HCT116 (cell line): ENCODE measurements at places on chromosomes 3 and 15. TPM values are rescaled to one million over a fixed set of nuclear protein-coding genes. Genes with fewer than 3 reads are reported as not detected.

GRCh38 chr15:37015035-37015434 lies 85.3 kb downstream of the MEIS2 start:
- H3K4me3 ChIP-seq: no peak overlapping the region
- H3K36me3 ChIP-seq: no peaks in the 10 kb centered on the region
- no peak for DNase-seq
- no peaks in the 10 kb centered on the region for H3K4me1 ChIP-seq
- H3K27ac ChIP-seq: no peak overlapping the region
- H3K27me3 ChIP-seq: no peaks in the 10 kb centered on the region

- no peak overlapping the region for H3K27ac ChIP-seq
- H3K27me3 ChIP-seq: no peaks in the 10 kb centered on the region
- no peak for DNase-seq
- H3K36me3 ChIP-seq: peaks cover 13% of the 10 kb centered on the region
Observed at GRCh38 chr3:23981136-23981535, 36.0 kb downstream of the NR1D2 start.

- H3K4me3 ChIP-seq: no peak overlapping the region
- no peak overlapping the region for H3K27ac ChIP-seq
- H3K4me1 ChIP-seq: no peaks in the 10 kb centered on the region
- H3K36me3 ChIP-seq: no peaks in the 10 kb centered on the region
- DNase-seq: no peak
Observed at GRCh38 chr3:150527464-150528255, 18.6 kb downstream of the SERP1 start.

- H3K4me1 ChIP-seq: peaks cover 9% of the 10 kb centered on the region; the same call in 1 of the 2 replicates
- DNase-seq: no peak
- H3K4me3 ChIP-seq: peak overlapping the region; percentile 96
- H3K36me3 ChIP-seq: no peaks in the 10 kb centered on the region
Observed at GRCh38 chr3:123202451-123202850, 708 bp downstream of the SEC22A start.

DNA sequence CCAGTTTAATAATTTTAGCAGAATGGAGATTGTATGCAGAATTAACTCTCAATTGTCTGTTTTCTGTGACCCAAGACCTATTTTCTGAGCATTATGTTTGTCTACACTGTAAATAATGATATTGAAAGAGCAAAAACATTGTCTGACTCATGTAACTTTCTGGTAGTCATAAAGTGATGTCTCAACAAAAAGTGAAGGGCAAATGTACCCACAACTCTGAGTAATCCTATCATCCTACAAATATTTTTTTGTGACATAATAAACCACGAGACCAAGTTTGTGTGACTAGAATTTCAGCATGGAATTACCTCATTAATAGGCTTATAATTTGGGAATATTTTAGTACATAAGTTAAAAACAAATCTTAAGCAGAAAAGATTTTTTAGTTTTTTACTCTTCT lies 15.4 kb upstream of the ABHD10 start:
- H3K27ac ChIP-seq: peak overlapping the region; percentile 85
- peaks cover 6% of the 10 kb centered on the region; the same call in 1 of the 2 replicates for H3K36me3 ChIP-seq
- no peaks in the 10 kb centered on the region for H3K27me3 ChIP-seq

- H3K4me1 ChIP-seq: peaks cover 3% of the 10 kb centered on the region; the same call in 1 of the 2 replicates
- H3K36me3 ChIP-seq: no peaks in the 10 kb centered on the region
- H3K27ac ChIP-seq: no peak overlapping the region
Observed at GRCh38 chr15:80006946-80007345, 36.0 kb upstream of the BCL2A1 start.

DNA sequence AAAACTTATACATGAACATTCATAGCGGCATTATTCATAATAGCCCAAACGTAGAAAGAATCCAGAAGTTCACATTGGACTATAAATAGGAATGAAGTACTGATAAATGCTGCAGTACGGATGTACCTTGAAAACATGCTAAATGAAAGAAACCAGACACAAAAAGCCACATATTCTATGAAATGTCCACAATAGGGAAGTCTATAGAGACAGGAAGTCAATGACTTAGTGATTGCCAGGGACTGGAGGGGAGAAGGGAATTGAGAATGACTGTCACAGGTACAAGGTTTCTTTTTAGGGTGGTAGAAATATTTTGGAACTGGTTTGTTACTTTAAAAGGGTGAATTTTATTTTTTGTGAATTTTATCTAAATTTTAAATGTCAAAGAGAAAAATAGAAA lies 71.4 kb upstream of the SKOR1 start:
- H3K4me1 ChIP-seq: no peaks in the 10 kb centered on the region
- H3K27ac ChIP-seq: no peak overlapping the region
- H3K36me3 ChIP-seq: no peaks in the 10 kb centered on the region
- DNase-seq: no peak

Gene CELSR3
- total RNA-seq: 7.8 TPM

DNA sequence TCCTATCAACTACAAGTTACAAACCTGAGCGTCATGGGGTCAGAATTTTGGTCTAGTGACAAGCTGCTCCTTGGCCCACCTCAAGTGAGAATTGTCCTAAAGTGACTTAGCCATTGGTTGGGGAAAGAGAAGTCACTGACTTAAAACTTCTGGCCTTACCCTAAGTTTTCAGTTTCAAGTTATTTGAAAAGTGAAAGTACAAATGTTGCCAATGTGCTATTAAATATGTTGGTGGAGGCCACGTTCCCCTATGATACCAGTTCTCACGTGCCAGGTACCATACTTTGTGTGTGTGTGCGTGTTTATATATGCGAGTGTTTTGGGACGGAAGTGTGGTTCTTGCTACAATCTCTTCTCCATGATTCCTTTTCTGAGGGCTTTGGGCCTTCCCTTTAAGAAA lies 22.6 kb upstream of the RASGRP1 start:
- no peaks in the 10 kb centered on the region for H3K4me1 ChIP-seq
- H3K27ac ChIP-seq: no peak overlapping the region
- no peak for DNase-seq

Gene RTP1
- total RNA-seq: not detected

DNA sequence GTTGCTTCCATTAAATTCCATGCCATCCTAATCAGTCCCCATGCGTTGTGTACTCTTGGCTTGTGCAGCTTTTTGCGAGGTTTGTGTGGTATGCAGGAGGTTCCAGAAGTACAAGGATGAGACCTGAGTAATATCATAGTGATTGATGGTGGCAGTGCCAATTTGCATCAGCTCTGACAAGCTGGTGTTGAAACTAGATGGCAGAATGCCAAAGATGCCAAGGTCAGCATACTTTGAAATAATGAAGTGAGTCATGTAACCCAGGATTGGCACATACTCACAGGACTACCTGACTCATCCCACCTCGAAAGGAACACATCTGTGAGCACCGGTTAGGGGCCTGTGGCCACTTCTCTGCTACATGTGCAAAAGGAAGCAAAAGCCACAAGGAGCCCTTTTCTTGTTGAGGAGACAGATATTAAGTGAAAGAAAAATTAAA lies 14.3 kb downstream of the KAT2B start:
- no peaks in the 10 kb centered on the region for H3K27me3 ChIP-seq
- H3K36me3 ChIP-seq: no peaks in the 10 kb centered on the region
- no peak overlapping the region for H3K27ac ChIP-seq
- peaks cover 20% of the 10 kb centered on the region for H3K4me1 ChIP-seq

Gene MESP1
- total RNA-seq: 8.8 TPM

GRCh38 chr15:47719730-47720129 lies 2.4 kb downstream of the SEMA6D start:
- H3K4me3 ChIP-seq: no peak overlapping the region
- no peak for DNase-seq
- no peaks in the 10 kb centered on the region for H3K27me3 ChIP-seq
- no peaks in the 10 kb centered on the region for H3K36me3 ChIP-seq
- no peak overlapping the region for H3K27ac ChIP-seq

Gene GASK1A
- 1.0 TPM for total RNA-seq

DNA sequence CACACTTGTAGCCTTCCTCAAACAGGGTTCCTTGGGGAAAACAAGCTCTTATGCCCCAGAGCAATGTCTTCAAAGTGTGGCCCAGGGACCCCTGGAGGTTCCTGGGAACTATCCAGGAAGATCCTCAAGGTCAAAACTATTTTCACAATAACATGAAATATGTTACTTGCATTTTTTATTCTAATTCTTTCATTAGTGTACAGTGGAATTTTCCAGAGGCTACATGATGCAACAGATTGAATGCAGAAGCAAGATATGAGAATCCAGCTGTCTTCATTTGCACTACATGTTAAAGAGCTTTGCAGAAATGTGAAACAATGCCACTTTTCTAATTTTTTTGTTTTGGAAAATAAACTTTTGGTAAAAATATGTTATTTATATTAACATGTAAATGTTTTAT lies 190.9 kb downstream of the SLC9A9 start:
- H3K4me3 ChIP-seq: no peak overlapping the region
- H3K36me3 ChIP-seq: no peaks in the 10 kb centered on the region
- H3K27me3 ChIP-seq: no peaks in the 10 kb centered on the region
- no peak for DNase-seq
- H3K4me1 ChIP-seq: no peaks in the 10 kb centered on the region

Gene A4GNT
- not detected for total RNA-seq

Gene ACKR2
- total RNA-seq: 0.76 TPM

DNA sequence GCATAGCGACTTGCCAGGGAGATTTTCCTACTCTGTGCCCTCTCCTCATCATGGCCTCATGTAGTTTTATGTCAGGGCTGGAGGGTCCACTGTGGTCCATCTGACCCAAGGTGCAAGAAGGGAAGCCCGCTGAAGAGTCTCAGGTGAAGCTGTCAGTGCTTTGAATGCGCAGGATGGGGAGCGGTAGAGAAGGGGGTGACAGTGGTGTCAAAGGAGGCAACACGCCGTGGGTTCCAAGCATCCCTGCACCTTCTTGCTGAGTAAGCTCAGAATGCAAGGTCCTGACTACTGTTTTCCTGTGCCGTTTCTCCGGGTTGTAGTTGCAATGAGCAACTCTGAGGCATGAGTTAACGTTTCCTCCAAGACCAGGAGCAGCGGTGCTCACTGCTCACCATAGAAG lies 44.9 kb upstream of the RAB6B start:
- H3K27me3 ChIP-seq: peaks cover 57% of the 10 kb centered on the region
- no peak overlapping the region for H3K27ac ChIP-seq
- H3K4me3 ChIP-seq: no peak overlapping the region

- no peak overlapping the region for H3K4me3 ChIP-seq
- no peaks in the 10 kb centered on the region for H3K27me3 ChIP-seq
- no peak overlapping the region for H3K27ac ChIP-seq
- H3K36me3 ChIP-seq: no peaks in the 10 kb centered on the region
- DNase-seq: no peak
Observed at GRCh38 chr3:179000144-179000543, 71.5 kb downstream of the ZMAT3 start.

Gene LPP
- total RNA-seq: 54.0 TPM

Gene TXNRD3
- 19.3 TPM for total RNA-seq

- H3K27ac ChIP-seq: no peak overlapping the region
- DNase-seq: no peak
- H3K27me3 ChIP-seq: no peaks in the 10 kb centered on the region
- no peaks in the 10 kb centered on the region for H3K36me3 ChIP-seq
Observed at GRCh38 chr3:153069598-153070510, 92.2 kb upstream of the RAP2B start.

Gene CFAP100
- not detected for total RNA-seq

Gene SLC35G2
- 3.3 TPM for total RNA-seq

GRCh38 chr3:140470962-140471361 lies 206.9 kb upstream of the TRIM42 start:
- H3K27ac ChIP-seq: no peak overlapping the region
- no peaks in the 10 kb centered on the region for H3K36me3 ChIP-seq
- H3K27me3 ChIP-seq: peaks cover 48% of the 10 kb centered on the region
- DNase-seq: no peak

Gene SIDT1
- not detected for total RNA-seq

GRCh38 chr3:25027650-25028049 lies 400.4 kb upstream of the RARB start:
- H3K36me3 ChIP-seq: no peaks in the 10 kb centered on the region
- no peak for DNase-seq
- no peak overlapping the region for H3K4me3 ChIP-seq

DNA sequence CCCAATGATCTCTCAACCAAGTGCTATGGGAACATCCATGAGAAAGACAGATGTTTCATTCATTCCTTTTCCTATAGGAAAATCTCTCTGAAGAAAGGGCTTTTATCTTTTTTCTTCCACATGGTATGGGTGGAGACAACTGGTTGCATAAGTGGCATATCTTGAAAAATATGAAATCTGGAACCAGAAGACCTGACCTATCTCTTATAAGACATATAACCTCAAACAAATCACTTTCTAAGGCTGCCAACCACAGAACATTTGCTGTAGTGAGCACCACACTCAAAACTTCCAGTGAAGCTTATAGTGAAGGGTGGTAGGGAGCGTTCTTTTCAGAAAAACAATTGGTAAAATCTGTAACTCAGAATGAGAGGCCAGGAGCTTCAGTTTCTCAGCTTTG lies 58.5 kb downstream of the SHQ1 start:
- no peaks in the 10 kb centered on the region; the same call in 1 of the 2 replicates for H3K36me3 ChIP-seq
- H3K4me3 ChIP-seq: no peak overlapping the region
- DNase-seq: no peak
- H3K27me3 ChIP-seq: no peaks in the 10 kb centered on the region

DNA sequence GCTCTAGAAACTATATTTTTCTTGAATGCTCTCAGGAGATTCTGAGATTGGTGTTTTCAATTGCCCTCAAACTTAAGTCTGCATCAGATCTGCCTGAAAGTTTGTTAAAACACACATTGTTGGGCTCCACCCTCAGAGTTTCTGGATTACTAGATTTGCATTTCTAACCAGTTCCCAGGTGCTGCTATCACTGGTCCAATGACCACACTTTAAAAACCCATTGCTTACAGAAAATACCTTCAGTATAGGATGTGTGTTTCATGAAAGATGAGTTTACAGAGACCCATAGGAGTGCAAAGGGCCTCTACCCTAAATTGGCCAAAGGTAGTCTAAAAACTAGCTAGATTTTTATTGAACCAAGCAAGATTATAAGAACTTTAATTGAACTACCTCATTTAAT lies 17.8 kb downstream of the GRM7 start:
- no peaks in the 10 kb centered on the region for H3K4me1 ChIP-seq
- H3K4me3 ChIP-seq: no peak overlapping the region
- DNase-seq: no peak
- no peak overlapping the region for H3K27ac ChIP-seq
- H3K27me3 ChIP-seq: no peaks in the 10 kb centered on the region
- no peaks in the 10 kb centered on the region for H3K36me3 ChIP-seq

GRCh38 chr15:73630921-73631362 lies 2.2 kb downstream of the NPTN start:
- DNase-seq: no peak
- H3K27me3 ChIP-seq: no peaks in the 10 kb centered on the region
- H3K4me3 ChIP-seq: no peak overlapping the region
- H3K27ac ChIP-seq: no peak overlapping the region
- peaks cover 39% of the 10 kb centered on the region for H3K4me1 ChIP-seq
